ENCODE measurements at places on chromosomes 3 and 15. TPM values are rescaled to one million over a fixed set of nuclear protein-coding genes. Genes with fewer than 3 reads are reported as not detected.

Gene HRH1
- 4.5 TPM for polyA plus RNA-seq

Gene KCTD6
- polyA plus RNA-seq = 17.8 TPM

Gene PLSCR1
- 84.9 TPM for polyA plus RNA-seq

Gene NR2E3
- polyA plus RNA-seq = 0.54 TPM

Gene NUSAP1
- 147 TPM for polyA plus RNA-seq

Gene CACNA2D2
- 15.4 TPM for polyA plus RNA-seq

Gene HOMER2
- 18.0 TPM for polyA plus RNA-seq

Gene SLC12A1
- polyA plus RNA-seq = 1.3 TPM

Gene RTP1
- not detected for polyA plus RNA-seq

Gene CIP2A
- polyA plus RNA-seq = 20.2 TPM

Gene CORO2B
- 22.2 TPM for polyA plus RNA-seq

- no peak overlapping the region for H3K27ac ChIP-seq
- DNase-seq = no peak
- no peak overlapping the region for H3K4me3 ChIP-seq
- no peaks in the 10 kb centered on the region for H3K27me3 ChIP-seq
Observed at GRCh38 chr3:182644790-182645433, 148.4 kb upstream of the ATP11B start.

- no peak overlapping the region for H3K27ac ChIP-seq
- no peaks in the 10 kb centered on the region for H3K4me1 ChIP-seq
- no peaks in the 10 kb centered on the region for H3K27me3 ChIP-seq
- DNase-seq = no peak
Observed at GRCh38 chr3:154112146-154112852, 8.9 kb upstream of the ARHGEF26 start.

GRCh38 chr15:48021336-48022086 is 99.3 kb upstream of the SLC24A5 start:
- H3K36me3 ChIP-seq = no peaks in the 10 kb centered on the region
- no peaks in the 10 kb centered on the region for H3K4me1 ChIP-seq
- H3K4me3 ChIP-seq = no peak overlapping the region
- no peak for DNase-seq

- H3K27me3 ChIP-seq = no peaks in the 10 kb centered on the region
- no peak overlapping the region for H3K27ac ChIP-seq
- H3K4me1 ChIP-seq = no peaks in the 10 kb centered on the region
- H3K36me3 ChIP-seq = peaks cover 28% of the 10 kb centered on the region
- H3K4me3 ChIP-seq = no peak overlapping the region
Observed at GRCh38 chr3:171123915-171124314, 97.4 kb upstream of the SLC2A2 start.

DNA sequence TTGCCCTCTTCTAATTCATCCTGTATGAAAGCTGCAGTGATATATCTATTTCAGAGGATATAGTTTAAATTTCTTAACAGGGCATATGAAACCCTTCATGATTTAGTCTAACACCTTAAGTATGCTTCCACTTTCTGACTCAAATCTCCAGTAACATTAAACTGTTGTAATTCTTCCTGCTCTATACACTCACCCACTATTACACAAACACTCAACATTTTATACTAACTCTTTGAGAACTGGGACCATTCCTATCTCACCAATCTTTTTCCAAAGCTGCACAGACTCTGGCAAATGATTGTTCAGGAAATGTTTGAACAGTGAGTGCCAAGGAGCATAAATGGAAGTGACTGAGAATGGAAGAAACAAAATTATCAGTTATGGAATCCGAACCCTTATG is 560.4 kb upstream of the DPPA4 start:
- DNase-seq = no peak
- no peak overlapping the region for H3K4me3 ChIP-seq
- no peaks in the 10 kb centered on the region for H3K36me3 ChIP-seq
- H3K27ac ChIP-seq = no peak overlapping the region

- no peak overlapping the region for H3K4me3 ChIP-seq
- no peaks in the 10 kb centered on the region for H3K36me3 ChIP-seq
- no peaks in the 10 kb centered on the region for H3K27me3 ChIP-seq
Observed at GRCh38 chr15:63908991-63909390, 75.2 kb upstream of the HERC1 start.

DNA sequence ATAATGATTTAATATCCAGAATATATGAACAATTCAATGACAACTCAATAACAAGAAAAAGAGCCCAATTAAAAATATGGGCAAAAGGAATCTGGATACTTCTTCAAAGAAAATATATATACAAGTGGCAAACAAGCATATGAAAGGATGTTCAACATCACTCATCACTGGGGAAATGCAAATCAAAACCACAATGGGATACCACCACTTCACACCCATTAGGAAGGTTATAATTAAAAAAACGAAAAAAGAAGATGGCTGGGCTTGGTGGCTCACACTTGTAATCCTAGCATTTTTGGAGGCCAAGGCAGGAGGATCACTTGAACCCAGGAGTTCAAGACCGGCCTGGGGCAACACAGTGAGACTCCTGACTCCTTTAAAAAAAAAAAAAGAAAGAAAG is 4.1 kb downstream of the CCDC12 start:
- H3K4me3 ChIP-seq = no peak overlapping the region
- peaks cover 13% of the 10 kb centered on the region for H3K4me1 ChIP-seq
- H3K36me3 ChIP-seq = no peaks in the 10 kb centered on the region
- no peaks in the 10 kb centered on the region for H3K27me3 ChIP-seq

DNA sequence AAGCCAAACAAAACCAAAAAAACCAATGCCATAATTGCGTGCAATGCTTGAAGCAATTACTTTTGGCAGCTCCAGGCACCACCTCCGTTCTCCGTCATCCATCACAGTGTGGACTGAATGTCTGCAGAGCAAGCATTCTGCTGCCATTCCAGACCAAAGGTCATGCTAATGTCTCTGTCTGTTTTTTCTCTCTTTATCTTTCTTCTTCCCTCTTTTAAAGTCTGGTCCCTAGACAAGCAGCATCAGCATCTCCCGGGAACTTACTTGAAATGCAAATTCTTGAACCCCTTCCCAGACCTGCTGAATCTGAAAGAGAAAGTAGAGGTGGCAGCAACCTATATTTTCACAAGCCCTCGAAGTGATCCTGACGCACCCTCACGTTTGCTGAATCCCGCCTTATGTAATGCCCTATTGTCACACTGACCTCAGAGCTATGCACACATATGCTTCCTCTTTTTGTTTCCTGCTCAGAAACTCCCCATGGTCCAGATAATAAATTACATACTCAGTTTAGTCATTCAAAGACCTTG is 297.3 kb upstream of the PROK2 start:
- H3K36me3 ChIP-seq = no peaks in the 10 kb centered on the region
- peaks cover 58% of the 10 kb centered on the region for H3K4me1 ChIP-seq
- H3K27me3 ChIP-seq = no peaks in the 10 kb centered on the region
- no peak overlapping the region for H3K27ac ChIP-seq

GRCh38 chr15:78216276-78217104 is 17.9 kb downstream of the ACSBG1 start:
- H3K4me3 ChIP-seq = no peak overlapping the region
- no peaks in the 10 kb centered on the region for H3K4me1 ChIP-seq
- no peak overlapping the region for H3K27ac ChIP-seq
- no peaks in the 10 kb centered on the region for H3K36me3 ChIP-seq

GRCh38 chr3:105829871-105830622 is 38.8 kb downstream of the CBLB start:
- no peaks in the 10 kb centered on the region for H3K4me1 ChIP-seq
- H3K4me3 ChIP-seq = no peak overlapping the region
- H3K27me3 ChIP-seq = no peaks in the 10 kb centered on the region
- no peak for DNase-seq
- no peaks in the 10 kb centered on the region for H3K36me3 ChIP-seq

DNA sequence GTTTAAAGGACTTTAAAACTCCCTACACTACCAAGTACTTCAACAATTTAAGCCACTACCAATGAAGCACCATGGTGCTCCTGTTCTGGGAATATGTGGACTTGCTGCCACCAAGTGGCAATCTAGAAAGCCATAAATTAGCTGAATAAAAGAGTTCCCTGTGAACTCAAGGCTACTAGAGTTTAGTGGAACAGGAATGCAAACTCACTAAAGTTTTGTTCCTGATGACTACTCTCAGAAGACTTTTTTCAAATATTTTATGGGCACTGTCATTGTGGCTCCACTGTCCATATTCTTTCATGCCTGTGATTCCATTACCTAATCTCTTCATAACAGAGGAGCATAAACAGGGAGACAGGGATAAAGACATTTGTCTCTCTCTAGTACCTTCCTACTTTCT is 63.9 kb downstream of the TMCC1 start:
- H3K4me1 ChIP-seq = peaks cover 7% of the 10 kb centered on the region
- H3K4me3 ChIP-seq = no peak overlapping the region
- no peaks in the 10 kb centered on the region for H3K27me3 ChIP-seq
- no peaks in the 10 kb centered on the region for H3K36me3 ChIP-seq

- no peak overlapping the region for H3K4me3 ChIP-seq
- DNase-seq = no peak
- no peaks in the 10 kb centered on the region for H3K36me3 ChIP-seq
- no peaks in the 10 kb centered on the region for H3K27me3 ChIP-seq
Observed at GRCh38 chr3:12807601-12808359, 11.3 kb downstream of the CAND2 start.

DNA sequence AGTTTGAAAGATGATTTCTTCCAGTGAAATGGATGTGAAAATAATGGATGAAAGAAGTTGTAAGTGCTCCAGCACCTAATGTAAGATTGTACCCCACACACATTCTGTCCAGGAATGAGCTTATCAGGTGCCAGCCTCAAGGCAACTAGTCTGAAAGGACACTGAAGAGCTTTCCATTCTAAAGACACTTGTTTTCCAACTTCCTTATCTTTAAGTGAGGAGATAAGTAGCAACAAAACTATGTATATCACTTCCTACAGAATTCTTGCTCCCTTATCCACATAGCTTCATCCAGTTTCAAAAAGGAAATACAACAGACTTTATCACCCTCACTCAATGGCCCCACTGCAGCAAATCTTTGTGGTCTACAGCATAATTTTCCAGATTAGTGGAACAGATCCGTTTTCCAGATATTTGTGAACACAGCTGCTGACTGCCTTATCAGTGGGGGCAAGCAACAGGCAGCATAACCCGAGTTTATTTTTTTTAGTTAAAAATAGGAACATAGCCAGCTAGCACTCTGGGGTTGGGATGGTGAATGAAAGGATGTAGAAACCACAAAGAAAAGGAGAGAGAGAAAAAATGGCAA is 60.6 kb downstream of the CD200R1L start:
- DNase-seq = no peak
- H3K4me3 ChIP-seq = no peak overlapping the region
- H3K4me1 ChIP-seq = no peaks in the 10 kb centered on the region

- DNase-seq = no peak
- peaks cover 23% of the 10 kb centered on the region for H3K4me1 ChIP-seq
- no peak overlapping the region for H3K4me3 ChIP-seq
- H3K27ac ChIP-seq = no peak overlapping the region
Observed at GRCh38 chr3:188365184-188365583, 211.2 kb downstream of the LPP start.

- peak; percentile 73 for DNase-seq
- no peak overlapping the region for H3K4me3 ChIP-seq
- no peaks in the 10 kb centered on the region for H3K36me3 ChIP-seq
- no peaks in the 10 kb centered on the region for H3K27me3 ChIP-seq
- no peaks in the 10 kb centered on the region for H3K4me1 ChIP-seq
- no peak overlapping the region for H3K27ac ChIP-seq
Observed at GRCh38 chr3:38805765-38806386, 10.1 kb downstream of the SCN10A start.

- H3K36me3 ChIP-seq = no peaks in the 10 kb centered on the region
- no peak for DNase-seq
- H3K4me1 ChIP-seq = no peaks in the 10 kb centered on the region
- no peak overlapping the region for H3K27ac ChIP-seq
- H3K27me3 ChIP-seq = no peaks in the 10 kb centered on the region
Observed at GRCh38 chr3:19065027-19065426, 83.3 kb upstream of the KCNH8 start.

GRCh38 chr3:47475029-47475569 is 642 bp downstream of the SCAP start:
- H3K27ac ChIP-seq = peak overlapping the region; percentile 81
- DNase-seq = no peak
- peak overlapping the region; percentile 92 for H3K4me3 ChIP-seq
- no peaks in the 10 kb centered on the region for H3K36me3 ChIP-seq
- H3K4me1 ChIP-seq = no peaks in the 10 kb centered on the region
- H3K27me3 ChIP-seq = no peaks in the 10 kb centered on the region

DNA sequence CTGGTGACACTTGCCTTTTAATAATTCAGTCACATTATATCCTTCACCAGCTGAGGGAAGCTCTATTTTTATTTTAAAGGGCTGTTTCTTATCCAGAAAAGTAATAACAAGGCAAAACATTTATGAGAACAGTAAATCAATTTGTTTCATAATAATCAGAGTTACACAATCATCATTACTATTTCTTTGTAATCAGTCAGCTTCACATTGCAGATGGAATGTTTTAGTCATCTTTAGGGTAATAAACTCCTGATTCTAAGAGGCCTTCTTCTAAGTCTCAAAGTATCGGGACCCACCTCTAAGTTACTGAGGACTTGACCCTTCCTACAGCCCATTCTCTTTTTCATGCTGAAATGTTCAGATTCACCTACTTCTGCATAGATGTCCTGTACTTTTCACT is 298.3 kb upstream of the TGFBR2 start:
- H3K27me3 ChIP-seq = no peaks in the 10 kb centered on the region
- H3K27ac ChIP-seq = no peak overlapping the region
- H3K36me3 ChIP-seq = no peaks in the 10 kb centered on the region
- DNase-seq = peak; percentile 37

DNA sequence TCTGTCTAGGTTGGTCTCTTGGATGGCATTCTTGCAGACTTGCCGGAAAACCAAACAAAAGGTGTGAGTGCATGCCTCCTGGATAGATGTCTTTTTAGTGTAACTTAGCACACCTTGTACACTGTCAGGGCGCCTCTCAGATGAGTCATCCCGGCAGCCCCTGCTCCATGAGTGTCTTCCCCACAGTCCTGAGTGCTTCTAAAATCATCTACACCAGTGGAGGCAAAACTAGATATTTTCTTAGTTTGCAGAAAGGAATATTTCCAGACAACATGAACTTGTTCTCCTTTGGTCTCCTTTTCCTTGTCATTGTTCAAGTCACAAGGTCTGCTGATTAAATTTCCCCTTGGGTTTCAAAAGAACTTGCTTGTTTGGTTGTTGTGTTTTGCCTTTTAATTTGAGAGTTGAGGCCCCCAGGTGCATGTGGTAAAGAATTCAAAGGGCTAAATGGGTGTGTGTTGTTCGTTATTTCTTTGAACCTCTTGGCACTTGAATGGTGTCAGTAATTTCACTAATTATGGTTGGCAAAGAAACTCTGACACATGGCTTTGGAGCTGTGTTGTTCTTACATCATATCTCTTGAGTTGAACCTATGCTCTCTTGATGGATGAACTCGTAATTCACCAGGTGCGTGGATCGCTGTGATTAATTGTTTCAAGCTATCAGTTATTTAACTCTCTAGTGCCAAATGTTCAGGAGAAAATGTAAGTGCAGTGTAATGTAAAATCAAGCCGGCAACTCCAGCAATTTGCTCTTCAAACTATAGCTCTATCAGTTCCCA is 98.2 kb downstream of the IGF1R start:
- no peak for DNase-seq
- H3K4me1 ChIP-seq = peaks cover 20% of the 10 kb centered on the region
- no peaks in the 10 kb centered on the region for H3K36me3 ChIP-seq
